HepG2 (cell line): ENCODE measurements at places on chromosomes 4 and X.

DNA sequence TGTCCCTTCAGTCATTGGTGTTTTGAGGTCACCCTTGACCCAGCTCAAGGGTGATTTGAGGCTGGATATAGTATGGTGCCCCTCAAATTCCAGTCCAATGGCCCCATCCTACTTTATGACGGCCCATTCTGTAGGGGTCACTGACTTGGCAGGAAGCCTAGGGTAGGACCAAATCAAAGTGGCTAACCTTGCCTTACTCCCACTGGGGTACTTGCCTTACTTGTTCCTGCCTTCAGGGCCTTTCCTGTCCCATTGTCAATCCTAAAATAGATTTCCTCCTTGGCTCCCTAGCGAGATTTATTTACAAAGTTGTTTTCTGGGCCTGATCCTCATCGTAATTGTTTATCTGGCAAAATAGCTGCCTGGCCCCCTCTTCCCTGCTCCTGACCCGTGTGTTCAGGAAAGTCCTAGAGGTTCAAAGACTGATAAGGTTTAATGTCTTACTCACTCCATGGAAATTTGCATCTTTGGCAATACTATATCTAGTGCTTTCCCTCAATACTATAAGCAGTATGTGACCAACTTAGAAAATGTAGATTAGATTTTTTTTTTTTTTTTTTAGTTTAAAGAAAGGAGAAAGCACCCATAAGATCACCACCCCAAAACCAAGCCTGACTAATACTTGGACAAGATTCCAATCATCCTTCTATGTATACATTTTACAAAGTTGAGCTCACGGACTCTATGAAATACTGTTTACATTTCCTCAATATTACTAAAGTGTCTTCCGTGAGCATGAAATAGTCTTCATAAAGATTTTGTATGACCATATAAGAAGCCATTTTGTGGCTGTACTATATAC lies 44.8 kb downstream of the MSN start:
- no peak overlapping the region for H3K4me3 ChIP-seq
- DNase-seq, result no peak
- H3K27me3 ChIP-seq, result no peaks in the 10 kb centered on the region

DNA sequence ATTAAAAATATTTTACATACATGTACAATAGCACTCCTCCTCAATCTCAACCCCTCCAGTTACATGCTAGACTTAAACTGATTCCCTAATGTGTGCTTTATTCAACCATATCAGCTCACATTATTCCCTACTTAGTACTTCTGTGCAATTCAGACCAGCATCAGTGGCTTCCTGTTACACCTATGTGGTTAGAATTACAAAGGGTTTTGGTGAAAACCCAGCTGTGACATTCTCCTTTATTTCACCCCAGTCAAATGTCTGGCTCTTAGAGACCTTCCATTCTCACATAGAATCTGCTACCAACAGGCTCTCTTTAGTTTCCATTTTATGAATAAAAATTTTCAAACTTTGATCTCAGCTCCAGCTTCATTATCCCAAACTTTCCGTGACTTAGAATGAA lies 85.2 kb upstream of the SLC7A11 start:
- no peaks in the 10 kb centered on the region for H3K36me3 ChIP-seq
- no peaks in the 10 kb centered on the region for H3K27me3 ChIP-seq
- DNase-seq, result no peak
- H3K4me3 ChIP-seq, result no peak overlapping the region

GRCh38 chr4:128303405-128303785 lies 15.8 kb upstream of the PGRMC2 start:
- H3K4me3 ChIP-seq, result no peak overlapping the region
- 0 out of 3 replicates have a peak, but pooled peaks cover under 1% of the 10 kb centered on the region for H3K27me3 ChIP-seq
- no peaks in the 10 kb centered on the region for H3K36me3 ChIP-seq
- peaks cover 8% of the 10 kb centered on the region for H3K4me1 ChIP-seq
- no peak for DNase-seq

DNA sequence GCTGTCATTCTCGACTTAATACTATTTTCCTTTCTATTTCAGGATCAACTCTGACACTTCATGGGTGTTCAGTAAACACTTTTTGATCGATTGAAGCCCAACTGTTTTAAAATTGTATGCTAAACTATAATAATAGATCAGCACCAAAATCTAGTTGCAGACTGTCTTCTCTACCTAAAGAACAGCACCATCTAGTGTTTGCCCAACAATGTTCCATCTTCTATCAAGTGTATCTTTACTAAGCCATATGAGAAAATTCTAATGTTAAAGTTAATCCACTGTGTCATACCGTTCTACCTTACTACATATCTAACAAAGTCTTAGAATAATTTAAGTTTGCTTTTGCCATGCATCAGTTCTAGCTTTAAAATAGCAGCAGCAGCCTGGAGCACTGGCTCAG lies 113.0 kb upstream of the PRDX4 start:
- H3K27me3 ChIP-seq, result no peaks in the 10 kb centered on the region
- H3K27ac ChIP-seq, result no peak overlapping the region
- no peaks in the 10 kb centered on the region for H3K36me3 ChIP-seq
- no peaks in the 10 kb centered on the region for H3K4me1 ChIP-seq
- no peak overlapping the region for H3K4me3 ChIP-seq

- peaks cover 25% of the 10 kb centered on the region; the same call in 2 of the 3 replicates for H3K36me3 ChIP-seq
- no peaks in the 10 kb centered on the region for H3K27me3 ChIP-seq
- H3K4me3 ChIP-seq, result no peak overlapping the region
- no peak overlapping the region for H3K27ac ChIP-seq
- H3K4me1 ChIP-seq, result peaks cover 10% of the 10 kb centered on the region
Measured at GRCh38 chr4:55409468-55410171, 13.9 kb downstream of the TMEM165 start.
